ENCODE measurements at places on chromosomes 5 and 9.
A peak's percentile ranks its signal among the peaks of the same experiment; 100 is the strongest.

DNA sequence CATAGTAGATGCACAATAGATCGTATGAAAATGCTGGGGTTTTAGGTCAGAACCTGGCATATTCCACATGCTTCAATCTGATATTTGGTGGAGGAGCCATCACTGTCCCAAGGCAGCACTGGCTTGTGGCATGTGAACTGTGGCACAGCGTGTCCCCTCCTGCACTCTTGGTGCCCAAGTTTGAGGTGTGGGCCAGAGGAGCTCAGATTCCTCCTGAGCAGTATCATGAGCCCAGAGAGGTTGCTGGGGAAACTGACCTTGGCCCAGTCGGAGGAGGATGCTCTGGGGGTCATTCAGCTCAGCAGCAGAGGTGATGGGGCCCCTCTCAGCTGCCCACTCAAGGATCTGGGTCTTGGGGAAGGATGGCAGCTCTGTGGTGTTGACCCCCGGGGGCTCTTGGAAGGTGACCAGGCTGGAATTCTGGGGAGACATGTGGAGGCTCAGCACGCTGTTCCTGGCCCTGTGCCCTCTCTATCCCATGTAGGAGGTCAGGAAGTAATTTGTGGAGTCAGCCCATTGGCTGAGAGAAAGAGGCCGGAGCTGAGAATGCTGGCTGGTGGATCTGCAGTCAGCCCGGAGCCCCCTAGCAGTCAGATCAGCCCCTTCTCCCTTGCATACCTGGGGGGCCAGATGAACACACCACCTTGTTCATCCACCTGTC lies 23.7 kb downstream of the FPGS start:
- no peaks in the 10 kb centered on the region for H3K36me3 ChIP-seq
- H3K27me3 ChIP-seq = no peaks in the 10 kb centered on the region
- H3K4me1 ChIP-seq = peaks cover 32% of the 10 kb centered on the region
- peak; percentile 76 for DNase-seq
- peak overlapping the region; percentile 46 for H3K27ac ChIP-seq
- no peak overlapping the region for H3K4me3 ChIP-seq

- H3K27ac ChIP-seq = no peak overlapping the region
- no peak for DNase-seq
- no peak overlapping the region for H3K4me3 ChIP-seq
- no peaks in the 10 kb centered on the region for H3K36me3 ChIP-seq
- H3K4me1 ChIP-seq = no peaks in the 10 kb centered on the region
Measured at GRCh38 chr5:73111536-73111935, 8.8 kb upstream of the TMEM171 start.

- no peak overlapping the region for H3K27ac ChIP-seq
- DNase-seq = no peak
- H3K27me3 ChIP-seq = no peaks in the 10 kb centered on the region
- H3K4me1 ChIP-seq = peaks cover 7% of the 10 kb centered on the region
Measured at GRCh38 chr5:54552446-54552845, 34.9 kb downstream of the SNX18 start.

DNA sequence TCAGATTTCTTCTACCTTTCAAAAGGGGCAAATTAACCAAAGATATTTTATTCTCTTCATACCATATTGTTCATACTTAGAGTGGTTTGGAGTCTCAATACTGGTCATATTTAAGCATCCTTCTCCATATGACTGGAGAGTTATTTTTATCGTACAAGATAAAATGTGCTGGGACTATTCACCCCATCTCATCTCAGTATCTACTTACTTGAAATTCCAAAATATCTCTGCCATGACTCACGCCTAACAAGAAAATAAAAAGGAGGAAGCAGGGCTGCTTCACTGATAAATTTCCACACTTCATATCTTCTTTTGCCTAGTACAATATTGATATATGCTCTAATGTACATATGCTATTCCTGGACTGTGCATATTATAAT lies 277.9 kb upstream of the CDH9 start:
- DNase-seq = no peak
- no peaks in the 10 kb centered on the region for H3K36me3 ChIP-seq
- H3K4me3 ChIP-seq = no peak overlapping the region
- no peaks in the 10 kb centered on the region for H3K4me1 ChIP-seq
- H3K27ac ChIP-seq = no peak overlapping the region

DNA sequence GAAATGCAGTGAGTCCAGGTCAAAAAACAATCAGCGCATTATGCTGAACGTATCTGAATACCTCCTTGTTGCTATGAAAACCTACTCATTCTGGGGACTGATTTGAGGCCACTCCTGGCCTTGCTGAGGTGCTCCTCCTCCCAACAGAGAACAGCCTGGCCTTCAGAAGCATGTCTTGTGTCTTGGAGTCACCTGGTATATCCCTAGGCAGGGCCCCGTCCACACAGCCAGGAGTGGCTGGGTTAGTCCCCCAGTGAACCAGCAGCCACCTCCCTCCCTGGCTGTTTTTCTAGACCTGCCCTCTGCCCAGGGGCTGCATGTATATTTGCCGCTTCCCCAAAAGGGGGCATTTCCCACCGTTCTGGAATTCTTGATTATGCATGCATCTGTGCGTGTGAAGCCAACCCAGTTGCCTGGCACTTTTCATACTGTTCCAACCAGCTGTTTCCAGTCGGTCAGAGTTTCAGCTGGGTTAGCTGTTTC lies 99.2 kb upstream of the SPATA31C2 start:
- no peaks in the 10 kb centered on the region for H3K36me3 ChIP-seq
- DNase-seq = no peak
- H3K4me3 ChIP-seq = no peak overlapping the region
- peaks cover 10% of the 10 kb centered on the region for H3K4me1 ChIP-seq

DNA sequence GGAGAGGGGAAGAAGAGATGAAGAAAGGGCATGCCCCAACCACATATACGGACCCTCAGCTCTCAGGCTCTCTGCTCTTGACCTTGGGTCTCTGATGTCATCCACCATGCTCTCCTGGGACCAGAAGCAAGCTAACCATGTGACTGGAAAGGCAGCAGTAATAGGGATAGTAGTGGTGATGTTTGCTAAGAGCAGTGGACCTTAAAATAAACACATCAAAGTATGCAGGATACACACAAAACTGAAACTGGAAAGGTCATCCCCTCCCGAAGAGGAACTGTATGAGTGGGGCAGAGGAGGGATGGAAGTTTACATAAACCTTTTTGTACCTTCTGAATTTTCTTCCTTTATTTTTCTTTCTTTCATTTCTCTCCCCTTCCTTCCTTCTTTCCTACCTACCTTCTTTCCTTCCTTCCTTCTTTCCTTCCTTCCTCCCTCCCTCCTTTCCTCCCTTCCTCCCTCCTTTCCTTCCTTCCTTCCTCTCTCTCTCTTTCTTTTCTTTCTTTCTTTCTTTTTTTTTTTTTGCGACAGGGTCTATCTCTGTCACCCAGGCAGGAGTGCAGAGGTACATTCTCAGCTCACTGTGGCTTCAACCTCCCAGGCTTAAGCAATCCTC lies 8.1 kb upstream of the PTPN3 start:
- no peak overlapping the region for H3K27ac ChIP-seq
- no peak overlapping the region for H3K4me3 ChIP-seq

GRCh38 chr5:78243639-78244038 lies 50.9 kb downstream of the AP3B1 start:
- no peak overlapping the region for H3K27ac ChIP-seq
- no peak overlapping the region for H3K4me3 ChIP-seq

DNA sequence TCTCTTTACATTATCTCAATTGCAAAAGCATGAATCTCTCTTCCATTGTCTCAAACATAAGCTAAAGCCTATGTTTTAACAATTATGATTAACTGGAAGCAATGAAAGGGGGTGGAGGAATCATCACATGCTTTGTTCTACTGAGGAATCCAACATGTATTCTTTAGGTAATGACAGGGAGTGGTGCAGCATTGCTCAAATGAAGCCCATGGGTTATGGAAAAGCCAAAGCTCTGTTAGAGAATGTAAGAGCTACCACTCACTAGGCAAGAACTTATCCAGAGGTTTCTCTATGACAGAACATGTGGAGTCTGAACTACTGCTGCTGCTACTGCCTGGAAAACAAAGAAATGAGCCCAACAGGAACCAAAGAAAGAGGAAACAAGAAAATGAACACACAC lies 28.7 kb downstream of the KIF3A start:
- H3K27me3 ChIP-seq = no peaks in the 10 kb centered on the region
- no peak overlapping the region for H3K27ac ChIP-seq
- no peaks in the 10 kb centered on the region for H3K4me1 ChIP-seq
- no peaks in the 10 kb centered on the region for H3K36me3 ChIP-seq
- no peak overlapping the region for H3K4me3 ChIP-seq

DNA sequence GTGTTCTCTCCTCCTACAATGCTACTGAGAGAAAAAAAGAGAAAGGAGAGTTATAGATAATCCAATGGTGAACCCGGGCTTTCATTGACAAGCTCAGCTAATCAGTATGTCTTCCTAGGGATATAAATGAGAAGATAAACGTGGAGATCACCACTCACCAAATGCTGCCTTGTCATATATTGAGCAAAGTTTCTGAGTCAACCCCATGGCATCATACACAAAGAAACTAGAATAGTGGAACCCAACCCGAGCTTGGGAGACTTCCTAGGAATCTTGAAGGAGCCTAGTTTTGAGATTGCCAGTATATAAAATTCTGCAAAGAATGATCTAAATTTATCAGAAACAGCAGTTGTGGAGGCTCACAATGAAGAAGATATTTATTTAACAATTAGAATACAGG lies 47.8 kb downstream of the PTPN3 start:
- no peaks in the 10 kb centered on the region for H3K36me3 ChIP-seq
- DNase-seq = no peak
- no peak overlapping the region for H3K27ac ChIP-seq

DNA sequence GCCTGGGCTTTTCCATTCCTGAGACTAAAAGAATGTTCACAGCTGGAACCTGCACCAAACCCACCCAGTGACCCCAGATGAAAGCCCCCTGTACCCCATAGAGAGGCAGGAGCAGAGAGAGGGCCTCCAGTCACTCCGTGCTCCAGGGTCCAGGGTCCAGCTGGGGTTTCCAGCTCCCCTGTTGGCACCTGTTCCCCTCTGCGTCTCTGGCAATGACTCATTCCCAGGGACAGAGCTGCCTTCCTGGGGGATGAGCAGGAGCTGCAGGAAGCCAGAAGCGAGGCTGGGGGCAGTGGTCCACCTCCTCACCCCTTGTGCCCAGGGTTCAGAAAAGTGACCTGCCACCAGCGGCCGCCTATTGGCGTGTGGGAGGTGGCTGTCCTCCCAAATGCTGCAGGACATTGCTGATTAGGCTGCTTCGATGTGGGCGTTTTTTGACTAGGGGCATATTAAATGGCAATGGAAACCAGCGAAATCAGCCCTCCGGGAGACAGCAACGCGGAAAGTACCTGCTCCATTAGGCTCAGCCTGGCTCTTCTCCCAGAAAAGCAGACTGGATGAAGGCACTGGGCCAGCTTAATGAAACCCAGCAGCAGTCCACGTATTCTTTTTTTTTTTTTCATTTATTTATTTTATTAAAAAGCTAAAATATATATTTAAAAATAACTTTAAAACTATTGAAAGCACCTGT lies 97.4 kb downstream of the DAP start:
- no peaks in the 10 kb centered on the region for H3K4me1 ChIP-seq
- no peaks in the 10 kb centered on the region for H3K27me3 ChIP-seq
- no peak for DNase-seq
- H3K36me3 ChIP-seq = no peaks in the 10 kb centered on the region
- no peak overlapping the region for H3K27ac ChIP-seq
- H3K4me3 ChIP-seq = no peak overlapping the region
